Lung (tissue), 17 donors: ENCODE measurements at places on chromosomes 13 and 19. TPM values are rescaled to one million over a fixed set of nuclear protein-coding genes. Genes with fewer than 3 reads are reported as not detected.
A peak's percentile ranks its signal among the peaks of the same experiment; 100 is the strongest.

Gene NOVA2
- 2.9 TPM for total RNA-seq

Gene ADGRE1
- 12.4 TPM for total RNA-seq

Gene EXOC3L2
- 2.8 TPM for total RNA-seq

Gene MEGF8
- total RNA-seq = 14.5 TPM

Gene SCAMP4
- 86.6 TPM for total RNA-seq

Gene APLP1
- total RNA-seq = 2.3 TPM

GRCh38 chr13:99383946-99384345 lies 76.7 kb upstream of the GPR183 start:
- peaks cover 10% of the 10 kb centered on the region for H3K36me3 ChIP-seq
- no peak overlapping the region for H3K4me3 ChIP-seq
- H3K27me3 ChIP-seq = no peaks in the 10 kb centered on the region

- peak overlapping the region; percentile 46 for H3K27ac ChIP-seq
- no peaks in the 10 kb centered on the region for H3K36me3 ChIP-seq
- H3K4me3 ChIP-seq = no peak overlapping the region
- DNase-seq = peak; percentile 77
- no peaks in the 10 kb centered on the region for H3K27me3 ChIP-seq
Measured at GRCh38 chr13:46575818-46576221, 22.9 kb downstream of the LRCH1 start.

DNA sequence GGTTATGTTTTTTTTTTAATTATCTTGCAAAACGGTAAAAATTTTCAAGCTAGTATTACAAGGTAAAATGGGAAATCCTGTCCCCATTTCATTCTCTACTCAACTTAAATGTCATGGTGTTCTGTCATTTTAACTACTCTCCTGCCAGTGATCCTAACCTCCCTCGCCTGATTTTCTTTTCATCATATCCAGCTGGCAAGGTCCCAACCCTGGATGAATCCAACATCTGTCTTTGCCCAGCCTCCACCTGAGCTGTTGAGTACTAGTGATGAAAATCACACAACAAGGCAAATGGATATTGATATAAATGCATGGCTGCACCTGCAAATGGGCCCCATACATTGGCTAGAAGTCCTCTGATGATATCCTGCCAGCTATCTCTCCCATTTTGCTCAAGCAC lies 6.9 kb upstream of the CDK8 start:
- H3K4me1 ChIP-seq = no peaks in the 10 kb centered on the region
- no peak for DNase-seq
- H3K27me3 ChIP-seq = no peaks in the 10 kb centered on the region
- no peak overlapping the region for H3K4me3 ChIP-seq
